ENCODE measurements at places on chromosomes 6 and 20. TPM values are rescaled to one million over a fixed set of nuclear protein-coding genes. Genes with fewer than 3 reads are reported as not detected.
A peak's percentile ranks its signal among the peaks of the same experiment; 100 is the strongest.

Gene IRAK1BP1
- 1.3 TPM for total RNA-seq

Gene VNN1
- not detected for total RNA-seq

Gene PARD6B
- total RNA-seq, result 2.2 TPM

Gene LGSN
- total RNA-seq, result not detected

Gene GSTA2
- total RNA-seq, result not detected

Gene TGM3
- not detected for total RNA-seq

Gene FKBP1C
- 0.75 TPM for total RNA-seq

Gene THBS2
- total RNA-seq, result 1,906 TPM

Gene CPNE5
- total RNA-seq, result not detected

DNA sequence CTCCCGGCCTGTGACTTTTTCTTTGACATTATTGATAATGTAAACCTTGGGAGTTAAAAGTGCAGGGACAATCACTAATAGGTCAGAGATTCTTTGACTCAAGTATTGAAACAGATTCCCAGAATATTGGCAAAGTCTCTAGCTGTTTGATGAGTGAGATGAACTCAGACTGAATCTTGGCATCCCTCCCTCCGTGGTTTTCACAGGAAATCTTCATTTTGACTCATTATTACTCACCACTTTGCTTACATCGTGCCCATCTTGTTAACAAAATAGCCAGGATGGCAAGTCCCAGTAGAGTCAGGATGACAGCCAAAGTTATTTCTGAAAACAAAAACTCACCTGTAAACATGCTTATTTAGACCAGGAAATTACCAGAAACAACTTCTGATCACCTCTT is 2.0 kb downstream of the TSBP1 start:
- H3K4me3 ChIP-seq, result no peak overlapping the region
- no peak overlapping the region for H3K27ac ChIP-seq
- no peaks in the 10 kb centered on the region for H3K4me1 ChIP-seq

- H3K27ac ChIP-seq, result no peak overlapping the region
- DNase-seq, result no peak
- peaks cover 5% of the 10 kb centered on the region for H3K36me3 ChIP-seq
- peaks cover 9% of the 10 kb centered on the region for H3K4me1 ChIP-seq
- peaks cover 18% of the 10 kb centered on the region for H3K27me3 ChIP-seq
Measured at GRCh38 chr6:29727637-29728036, 4.4 kb downstream of the HLA-F start.

DNA sequence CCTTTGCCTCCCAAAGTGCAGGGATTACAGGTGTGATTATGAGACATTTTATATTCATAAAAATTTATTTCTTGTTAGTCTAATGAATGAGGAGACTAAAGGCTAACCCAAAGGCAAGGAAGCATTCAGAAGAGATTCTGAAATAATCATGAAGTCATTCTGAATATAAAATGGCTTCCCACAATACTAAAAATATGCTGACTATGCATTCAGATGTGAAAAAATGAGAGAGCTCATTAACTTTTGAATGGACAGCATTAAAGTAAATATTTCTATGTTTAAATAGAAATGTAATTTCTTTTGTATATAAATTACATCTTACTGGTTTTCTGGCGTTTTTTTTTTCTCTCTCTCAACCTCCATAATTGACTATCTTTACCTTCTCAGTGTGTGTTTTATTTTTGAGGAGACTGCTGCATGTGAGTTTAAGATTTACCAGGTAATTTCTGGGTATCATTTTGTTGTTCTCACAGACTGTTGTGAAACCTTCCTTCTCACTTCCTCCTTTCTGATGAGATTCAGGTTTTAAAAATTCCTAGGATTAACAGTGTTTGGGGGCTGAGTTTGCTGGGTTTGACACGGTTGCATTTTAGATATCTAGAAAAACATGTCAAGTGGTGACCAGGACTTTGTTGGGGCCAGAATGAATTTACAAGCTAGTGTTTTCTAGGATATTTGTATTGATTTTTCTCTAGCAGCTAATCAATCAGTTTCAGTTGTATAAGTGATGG is 316.6 kb downstream of the CDKAL1 start:
- no peak for DNase-seq
- H3K27ac ChIP-seq, result no peak overlapping the region
- H3K36me3 ChIP-seq, result peaks cover 2% of the 10 kb centered on the region
- peaks cover 6% of the 10 kb centered on the region for H3K4me1 ChIP-seq

GRCh38 chr20:57436223-57436545 is 45.0 kb downstream of the RBM38 start:
- H3K4me3 ChIP-seq, result no peak overlapping the region
- no peaks in the 10 kb centered on the region for H3K36me3 ChIP-seq
- no peak overlapping the region for H3K27ac ChIP-seq
- peaks cover 48% of the 10 kb centered on the region for H3K4me1 ChIP-seq
- no peaks in the 10 kb centered on the region for H3K27me3 ChIP-seq

DNA sequence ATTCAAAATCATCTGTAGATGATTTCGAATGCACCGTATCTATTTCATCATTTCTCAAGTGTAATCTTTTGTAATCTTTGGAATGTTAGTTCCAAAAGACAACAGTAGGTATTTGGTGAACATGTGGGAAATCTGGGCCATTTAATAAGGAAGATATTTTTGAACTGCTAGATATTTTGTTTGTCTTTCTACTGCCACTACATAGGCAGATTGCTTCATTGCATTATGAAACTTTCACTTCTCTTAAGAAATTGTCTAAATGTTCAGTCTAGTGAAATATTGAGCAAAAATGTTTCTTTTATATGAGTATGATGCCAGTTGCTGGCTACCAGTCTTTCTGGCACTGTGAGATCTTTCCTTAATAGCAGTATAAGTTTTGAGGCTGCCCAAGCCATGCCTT is 527.8 kb upstream of the RNF217 start:
- H3K27me3 ChIP-seq, result no peaks in the 10 kb centered on the region
- no peak overlapping the region for H3K4me3 ChIP-seq
- H3K36me3 ChIP-seq, result no peaks in the 10 kb centered on the region
- DNase-seq, result no peak
- H3K4me1 ChIP-seq, result peaks cover 46% of the 10 kb centered on the region
- peak overlapping the region; percentile 93 for H3K27ac ChIP-seq

GRCh38 chr6:11702089-11702488 is 76.5 kb downstream of the ADTRP start:
- no peak for DNase-seq
- H3K36me3 ChIP-seq, result no peaks in the 10 kb centered on the region

GRCh38 chr20:44754554-44754953 is 8.9 kb downstream of the KCNK15 start:
- peaks cover 1% of the 10 kb centered on the region for H3K36me3 ChIP-seq
- no peak overlapping the region for H3K27ac ChIP-seq
- H3K4me3 ChIP-seq, result no peak overlapping the region
- H3K4me1 ChIP-seq, result no peaks in the 10 kb centered on the region
- no peak for DNase-seq
- H3K27me3 ChIP-seq, result peaks cover 23% of the 10 kb centered on the region

DNA sequence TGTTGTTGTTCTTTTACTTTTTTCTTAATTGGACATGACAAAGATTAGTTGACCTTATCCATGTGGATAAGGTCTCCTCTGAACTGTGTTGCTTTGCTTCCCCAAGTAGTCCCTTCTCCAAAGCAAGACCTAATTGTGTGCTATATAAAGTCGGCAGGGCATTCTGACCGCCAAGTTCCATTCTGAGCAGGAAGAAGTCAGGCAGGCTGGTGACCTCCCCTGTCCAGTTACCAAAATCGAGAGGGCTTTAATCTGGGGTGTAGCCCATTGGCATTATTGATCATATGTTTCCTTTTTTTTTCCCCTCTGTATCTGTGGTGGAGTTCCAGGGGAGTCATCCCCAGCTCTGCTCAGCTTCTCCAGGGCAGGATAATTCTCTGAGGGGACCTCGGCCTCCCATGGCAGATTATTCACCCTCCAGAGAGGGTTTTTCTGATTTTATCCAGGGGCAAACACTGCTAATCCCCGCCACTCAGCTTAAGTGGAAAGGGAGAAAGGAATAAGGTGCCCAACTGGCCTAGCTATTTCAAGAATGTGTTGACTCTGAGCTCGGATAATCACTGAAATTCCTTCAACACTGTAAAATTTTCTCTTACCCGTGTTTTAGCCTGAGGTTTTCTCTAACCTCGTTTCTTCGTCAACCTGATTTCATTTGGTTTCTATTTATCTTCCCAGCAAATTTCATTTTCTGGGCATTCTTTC is 71.8 kb upstream of the L3MBTL3 start:
- H3K36me3 ChIP-seq, result no peaks in the 10 kb centered on the region
- no peak overlapping the region for H3K27ac ChIP-seq
- no peak overlapping the region for H3K4me3 ChIP-seq
- no peaks in the 10 kb centered on the region for H3K27me3 ChIP-seq
- no peak for DNase-seq

DNA sequence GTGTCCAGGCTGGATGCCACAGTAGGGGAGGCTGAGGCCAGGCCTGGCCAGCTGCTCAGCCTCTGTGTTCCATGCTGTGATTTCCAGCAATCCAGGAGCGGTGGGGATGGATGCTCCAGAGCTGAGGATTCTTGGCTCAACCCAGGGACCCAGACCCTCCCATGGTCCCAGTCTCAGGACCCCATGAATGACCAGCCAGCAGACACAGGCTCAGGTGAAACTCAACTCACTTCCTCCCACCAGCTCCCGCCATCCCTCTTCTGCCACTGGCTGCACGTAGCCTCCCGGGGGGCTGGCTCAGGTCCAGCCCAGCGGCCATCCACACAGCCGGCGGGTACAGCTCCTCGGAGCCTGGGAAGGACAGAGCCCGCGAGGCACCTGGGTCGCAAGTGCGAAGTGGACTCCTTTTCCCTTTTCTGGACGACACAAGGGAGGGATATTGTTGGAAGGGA is 54.5 kb upstream of the DACT2 start:
- H3K4me1 ChIP-seq, result peaks cover 17% of the 10 kb centered on the region
- H3K36me3 ChIP-seq, result no peaks in the 10 kb centered on the region
- peaks cover 12% of the 10 kb centered on the region for H3K27me3 ChIP-seq

DNA sequence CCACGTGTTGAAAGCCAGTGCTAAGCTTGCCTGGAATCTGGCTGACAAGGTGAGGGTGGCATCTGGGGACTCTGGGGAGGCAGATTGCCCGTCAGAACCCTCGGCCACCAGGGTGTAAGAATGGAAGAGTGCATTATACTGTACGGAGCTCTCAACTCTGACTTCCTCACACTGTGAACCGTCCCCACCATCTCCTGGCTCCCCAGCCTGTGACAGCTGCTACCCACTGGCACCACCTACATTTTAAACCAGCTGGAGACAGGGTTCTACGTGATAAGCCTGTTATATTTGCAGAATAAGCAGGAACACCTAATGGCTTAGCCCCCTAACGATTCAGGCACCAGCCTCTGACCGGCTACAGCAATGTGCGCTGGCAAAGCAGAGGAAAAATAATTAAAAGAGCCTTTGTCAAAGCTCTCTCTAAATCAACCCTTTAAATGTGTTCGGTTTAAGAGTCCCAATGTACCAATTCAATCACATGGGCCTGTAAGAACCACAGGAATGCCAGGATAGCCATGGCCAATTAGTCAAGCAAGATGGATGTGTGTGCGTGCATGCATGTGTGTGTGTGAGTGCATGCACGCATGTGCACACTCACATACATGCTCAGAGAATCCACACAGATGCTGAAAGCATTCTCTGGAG is 89.1 kb upstream of the TAB2 start:
- no peaks in the 10 kb centered on the region for H3K27me3 ChIP-seq
- no peak overlapping the region for H3K27ac ChIP-seq

All from chondrocyte (in vitro differentiated cells).